Skin of body (tissue), 3 donors: ENCODE measurements at places on chromosomes 12 and 14.

- no peak for DNase-seq
These were observed 400.2 kb downstream of the BCL11B start for GRCh38 chr14:98871796-98872195.

GRCh38 chr12:46831335-46832129, 5.7 kb upstream of the SLC38A4 start:
- no peak for DNase-seq

DNA sequence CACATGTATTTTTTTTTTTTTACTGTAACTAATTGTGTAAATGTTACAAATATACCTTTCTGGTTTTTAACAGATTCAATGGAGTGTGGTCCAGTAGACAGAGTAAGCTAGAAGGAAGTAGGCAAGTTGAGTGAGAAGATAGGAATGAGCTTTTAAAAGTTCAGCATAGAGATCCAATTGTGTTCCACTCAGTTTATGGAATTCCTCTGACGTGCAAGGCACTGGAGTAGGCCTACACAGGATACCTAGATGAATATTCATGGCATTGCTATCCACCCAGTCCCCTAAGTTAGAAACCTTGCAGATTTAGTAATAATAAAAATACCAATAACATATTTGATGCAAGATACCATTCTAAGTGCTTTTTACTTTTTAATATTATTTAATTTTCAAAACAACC, 225.6 kb upstream of the ARID2 start:
- no peak for DNase-seq

DNA sequence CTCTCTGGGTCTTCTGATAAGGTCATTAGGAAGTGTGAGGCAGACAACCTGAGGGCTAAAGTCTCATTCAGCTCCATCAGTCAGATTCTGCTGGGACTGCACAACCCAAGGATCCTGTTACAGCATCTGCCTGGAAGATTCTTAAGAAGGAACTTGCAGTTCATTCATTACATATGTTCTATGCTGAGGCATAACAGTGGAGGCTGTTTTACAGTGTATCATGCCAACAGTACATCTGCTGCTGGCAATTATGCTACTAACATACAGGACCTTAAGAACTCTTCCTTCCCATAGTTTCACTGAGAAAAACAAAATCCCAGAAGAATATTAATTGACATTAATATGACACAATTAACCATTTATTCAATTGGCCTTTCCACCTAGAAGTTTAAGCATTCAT, 968.6 kb downstream of the DIO2 start:
- DNase-seq = peak; percentile 12

DNA sequence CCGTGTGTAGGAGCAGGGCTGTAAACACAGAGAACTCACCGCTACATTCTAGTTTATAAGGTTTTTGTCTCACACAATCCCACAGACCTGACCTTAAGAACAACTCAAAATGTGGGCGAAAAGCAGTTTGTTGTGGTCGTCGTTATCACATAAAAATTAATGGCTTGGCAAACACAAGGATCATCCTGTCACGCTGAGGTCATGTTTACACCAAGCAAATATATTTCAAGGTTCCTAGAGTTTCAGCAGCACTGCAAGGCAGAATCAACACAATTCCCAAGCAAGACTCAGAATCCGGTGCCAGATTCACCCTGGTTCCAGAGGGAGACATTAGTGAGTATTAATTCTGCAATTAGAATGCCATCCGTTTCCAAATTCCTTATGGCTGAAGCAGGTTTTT, 30.1 kb upstream of the MAP1LC3B2 start:
- DNase-seq = peak; percentile 58

- DNase-seq = no peak
These were observed 15.5 kb upstream of the SMUG1 start for GRCh38 chr12:54204316-54204715.

DNA sequence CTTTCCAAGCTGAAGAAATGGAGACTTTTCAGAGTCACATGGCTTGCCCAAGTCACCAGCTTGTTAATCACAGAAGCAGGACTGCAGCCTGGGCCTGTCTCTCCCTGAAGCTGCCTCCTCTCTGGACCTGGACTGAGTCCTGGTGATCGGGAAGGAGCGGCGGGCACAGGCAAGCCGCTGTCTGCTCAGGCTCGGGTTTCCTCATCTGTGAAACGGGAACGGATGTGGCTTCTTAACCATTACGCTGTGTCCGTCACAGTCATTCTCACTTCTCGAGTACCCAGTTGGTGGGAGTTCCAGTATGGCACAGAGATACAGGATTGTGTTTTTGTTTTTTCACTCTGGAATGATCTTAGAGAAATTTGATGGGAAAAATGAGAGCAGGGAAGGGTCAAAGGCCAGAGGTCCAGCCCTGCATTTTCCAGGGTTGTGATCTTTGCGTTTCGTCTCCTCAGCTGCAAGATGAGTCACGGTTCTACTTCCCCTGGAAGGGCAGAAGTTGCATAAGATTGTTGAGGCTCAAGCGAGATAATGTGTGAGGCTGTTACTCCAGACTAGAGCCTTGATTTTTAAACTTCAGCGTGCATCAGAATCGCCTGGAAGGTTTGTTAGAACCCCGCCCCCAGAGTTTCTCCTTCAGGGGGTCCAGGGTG, 7.6 kb upstream of the LRTM2 start:
- no peak for DNase-seq

DNA sequence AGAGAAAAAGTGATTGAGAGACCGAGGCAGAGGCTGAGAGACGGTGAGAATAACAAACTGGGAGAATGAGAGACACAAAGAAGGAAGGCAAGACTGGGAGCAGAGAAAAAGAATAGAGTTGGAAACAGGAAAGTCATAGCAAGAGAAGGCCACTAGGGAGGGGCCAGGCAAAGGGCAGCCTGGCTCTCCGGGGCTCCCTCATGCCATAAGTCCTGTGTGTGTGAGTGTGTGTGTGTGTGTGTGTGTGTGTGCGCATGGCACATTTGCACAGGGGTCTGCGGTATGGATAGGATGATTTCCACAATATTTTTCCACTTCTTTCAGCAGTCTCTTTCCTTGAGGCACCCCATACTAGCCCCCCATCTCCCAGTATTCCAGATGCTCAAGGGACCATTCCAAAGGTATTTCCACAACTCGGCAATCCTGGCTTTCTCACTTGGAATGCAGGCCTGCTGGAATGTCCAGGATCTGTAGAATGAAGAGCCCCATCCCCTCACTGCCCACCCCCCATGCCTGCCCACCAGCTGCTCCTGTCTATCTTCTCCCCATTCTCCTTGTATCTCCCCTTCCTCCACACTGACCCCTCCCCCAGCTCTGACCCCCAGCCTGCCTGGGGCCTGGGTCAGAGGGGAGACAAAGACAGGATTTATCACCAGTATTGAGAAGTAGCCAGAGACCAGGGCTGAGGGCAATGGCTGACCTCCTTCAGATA, 9.0 kb downstream of the GPR84 start:
- no peak for DNase-seq

DNA sequence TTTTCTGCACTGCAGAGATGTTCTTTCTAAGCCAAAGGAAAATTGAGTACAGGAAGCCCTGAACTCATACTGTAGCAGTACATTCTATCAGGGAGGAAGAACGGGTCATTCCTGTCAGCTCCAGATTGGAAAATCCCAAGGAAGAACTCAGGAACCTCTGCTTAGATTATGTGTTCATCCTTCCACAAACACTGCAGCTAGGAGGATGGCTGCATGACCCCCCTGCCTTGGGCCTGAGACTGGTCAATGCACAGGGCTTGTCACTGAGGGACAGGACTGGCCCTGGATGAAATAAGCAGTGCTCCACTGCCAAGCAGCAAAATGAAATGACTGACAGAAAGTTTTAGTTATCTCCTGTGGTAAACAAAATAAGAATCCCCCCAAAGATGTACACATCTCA, 1406.8 kb upstream of the TMEM132C start:
- no peak for DNase-seq

- no peak for DNase-seq
These were observed 105.4 kb downstream of the FBXL14 start for GRCh38 chr12:1488908-1489381.

- DNase-seq = no peak
These were observed 43.5 kb downstream of the FLRT2 start for GRCh38 chr14:85573406-85573805.

GRCh38 chr14:63895510-63895909, 42.7 kb downstream of the SYNE2 start:
- DNase-seq = no peak

DNA sequence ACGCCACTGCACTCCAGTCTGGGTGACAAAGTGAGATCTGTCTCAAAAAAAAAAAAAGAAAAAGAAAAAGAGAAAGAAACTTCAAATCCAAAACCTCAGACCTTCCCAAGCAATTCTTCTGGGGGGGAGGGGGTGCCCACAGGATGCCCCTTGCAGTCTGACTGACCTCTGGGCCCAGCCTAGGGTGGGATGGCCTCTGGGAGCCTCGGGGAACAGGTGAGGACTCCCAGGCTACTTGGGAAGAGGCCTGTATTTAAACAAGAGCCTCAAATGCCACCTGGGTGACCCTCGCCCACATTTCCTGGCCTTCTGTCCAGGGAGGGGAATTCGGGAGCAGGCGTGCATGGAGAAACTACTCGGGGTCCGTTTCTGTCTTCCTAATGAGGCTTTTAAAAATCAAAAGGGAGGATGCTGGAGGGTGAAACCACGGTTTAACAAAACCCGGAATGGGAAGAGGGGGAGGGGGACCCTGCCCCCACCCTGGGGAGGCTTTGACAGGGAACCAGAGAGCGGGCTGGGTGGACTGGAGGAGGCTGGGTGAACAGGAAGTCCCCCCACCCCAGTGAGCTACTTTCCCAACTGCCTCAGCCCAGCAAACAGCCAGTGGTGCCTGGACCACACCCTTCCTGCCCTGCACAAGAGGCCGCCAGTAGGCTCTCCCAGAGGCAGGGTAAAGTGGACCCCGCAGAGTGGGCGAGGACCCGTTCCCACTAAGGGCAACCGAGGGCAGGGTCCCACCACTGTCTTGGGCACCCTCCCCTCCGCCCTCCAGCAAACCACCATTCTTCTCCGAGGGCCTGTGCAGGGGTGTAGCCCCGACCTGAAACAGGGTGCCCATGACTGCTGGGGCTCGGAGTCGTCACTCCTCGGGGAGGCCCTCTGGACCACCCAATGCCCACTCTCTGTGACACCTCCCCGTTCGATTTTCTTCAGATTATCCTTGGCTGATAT, 1.5 kb upstream of the FBRSL1 start:
- no peak for DNase-seq
